ENCODE measurements at places on chromosomes 6 and 20. TPM values are rescaled to one million over a fixed set of nuclear protein-coding genes. Genes with fewer than 3 reads are reported as not detected.
A peak's percentile ranks its signal among the peaks of the same experiment; 100 is the strongest.

DNA sequence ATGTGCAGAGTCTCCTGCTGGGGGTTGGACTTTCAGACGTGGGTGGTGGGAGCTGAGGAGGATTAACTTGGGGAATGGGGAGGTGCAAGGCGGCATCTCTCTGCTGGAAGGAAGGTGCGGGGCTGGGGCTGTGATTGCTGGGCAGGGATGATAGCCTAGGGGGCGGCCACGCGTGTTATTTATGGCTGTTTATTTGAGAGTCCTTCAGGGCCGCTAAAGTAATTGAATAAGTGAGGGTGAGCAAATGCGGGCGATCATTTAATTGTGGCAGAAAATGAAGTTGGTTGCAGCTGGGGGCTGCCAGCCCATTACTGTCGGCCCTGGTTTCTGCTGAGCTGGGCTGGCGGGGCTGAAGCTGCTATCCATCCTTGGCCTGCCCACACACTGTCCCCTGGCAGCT, 7.5 kb upstream of the IP6K3 start:
- H3K4me1 ChIP-seq = peaks cover 21% of the 10 kb centered on the region
- no peak overlapping the region for H3K4me3 ChIP-seq
- H3K27me3 ChIP-seq = no peaks in the 10 kb centered on the region

- H3K27ac ChIP-seq = no peak overlapping the region
- peaks cover 7% of the 10 kb centered on the region for H3K36me3 ChIP-seq
- no peak overlapping the region for H3K4me3 ChIP-seq
- no peaks in the 10 kb centered on the region for H3K27me3 ChIP-seq
Observed at GRCh38 chr20:63517376-63518309, 2.9 kb upstream of the PPDPF start.

DNA sequence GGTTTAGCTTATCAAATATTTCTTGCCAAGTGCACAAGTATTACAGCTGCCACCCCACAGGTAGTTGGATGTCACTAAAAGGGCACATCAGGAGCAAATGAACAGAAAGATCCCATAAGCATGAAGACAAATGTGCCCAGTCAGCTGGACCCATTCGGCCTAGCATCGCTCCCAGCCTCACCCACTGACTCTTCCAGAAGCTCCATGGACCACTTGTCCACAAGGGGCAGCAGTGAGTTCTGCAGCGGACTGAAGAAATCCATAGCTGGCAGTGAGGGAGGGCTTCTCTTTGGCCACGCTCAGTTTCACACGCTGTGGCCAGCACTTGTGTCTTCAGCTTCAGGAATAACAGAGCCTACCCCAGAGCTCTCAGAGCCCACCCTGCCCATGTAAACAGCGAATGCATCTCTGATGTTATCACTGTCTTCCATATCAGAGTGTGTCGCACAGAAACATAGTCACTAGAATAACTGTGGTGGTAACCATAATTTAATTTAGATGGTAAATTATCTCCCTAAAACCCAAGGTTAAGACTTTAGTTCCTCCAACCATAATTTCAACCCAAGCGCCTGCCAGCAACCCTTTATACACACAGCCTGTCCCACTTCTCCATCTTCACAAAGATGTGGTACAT, 15.8 kb downstream of the CGA start:
- peaks cover 3% of the 10 kb centered on the region for H3K4me1 ChIP-seq
- H3K27ac ChIP-seq = no peak overlapping the region
- no peak overlapping the region for H3K4me3 ChIP-seq
- peak; percentile 63 for DNase-seq
- no peaks in the 10 kb centered on the region for H3K36me3 ChIP-seq

GRCh38 chr6:170298688-170299087, 7.8 kb upstream of the DLL1 start:
- H3K27me3 ChIP-seq = peaks cover 54% of the 10 kb centered on the region
- no peaks in the 10 kb centered on the region for H3K36me3 ChIP-seq
- peaks cover 35% of the 10 kb centered on the region for H3K4me1 ChIP-seq
- H3K27ac ChIP-seq = no peak overlapping the region

DNA sequence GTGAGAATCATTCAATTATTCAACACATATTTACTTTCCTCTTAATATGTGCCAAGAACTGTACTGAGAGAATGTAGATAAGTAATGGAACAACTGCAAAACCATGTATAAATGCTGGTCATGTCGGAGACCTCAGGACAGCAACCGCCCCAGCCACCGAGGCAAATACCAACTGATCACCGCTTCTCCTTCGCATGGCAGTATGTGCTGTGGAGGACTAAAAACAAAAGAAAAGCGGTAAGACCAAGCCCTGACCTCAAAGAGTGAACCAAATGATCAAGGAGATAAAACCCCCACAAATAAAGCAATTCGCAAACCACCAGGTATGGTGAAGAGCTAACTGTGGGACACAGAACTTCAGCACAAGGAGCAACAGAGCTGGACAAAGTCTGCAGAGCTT, 104.3 kb downstream of the TRERF1 start:
- H3K4me1 ChIP-seq = no peaks in the 10 kb centered on the region
- no peaks in the 10 kb centered on the region for H3K27me3 ChIP-seq

DNA sequence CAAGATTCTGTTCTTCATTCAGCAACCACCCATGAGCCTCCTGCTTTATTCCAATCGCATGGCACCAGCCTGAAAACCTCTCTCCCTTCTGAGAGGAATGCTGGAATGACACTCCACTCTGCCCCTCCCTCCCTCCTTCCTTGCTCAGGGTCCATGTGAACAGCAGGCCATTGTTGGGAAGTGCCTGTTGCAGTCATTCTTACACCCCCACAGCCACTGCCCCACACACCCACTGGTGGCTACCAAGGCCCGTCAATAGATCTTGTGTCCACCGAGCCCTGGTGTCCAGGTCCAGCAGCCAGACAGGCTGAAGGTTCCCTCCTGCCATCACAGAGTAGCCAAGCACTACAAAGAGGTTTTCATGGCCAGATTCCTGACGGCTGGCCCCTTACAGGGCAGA, 6.5 kb downstream of the PDRG1 start:
- H3K27me3 ChIP-seq = no peaks in the 10 kb centered on the region
- no peak overlapping the region for H3K4me3 ChIP-seq
- no peak overlapping the region for H3K27ac ChIP-seq
- H3K4me1 ChIP-seq = peaks cover 12% of the 10 kb centered on the region

DNA sequence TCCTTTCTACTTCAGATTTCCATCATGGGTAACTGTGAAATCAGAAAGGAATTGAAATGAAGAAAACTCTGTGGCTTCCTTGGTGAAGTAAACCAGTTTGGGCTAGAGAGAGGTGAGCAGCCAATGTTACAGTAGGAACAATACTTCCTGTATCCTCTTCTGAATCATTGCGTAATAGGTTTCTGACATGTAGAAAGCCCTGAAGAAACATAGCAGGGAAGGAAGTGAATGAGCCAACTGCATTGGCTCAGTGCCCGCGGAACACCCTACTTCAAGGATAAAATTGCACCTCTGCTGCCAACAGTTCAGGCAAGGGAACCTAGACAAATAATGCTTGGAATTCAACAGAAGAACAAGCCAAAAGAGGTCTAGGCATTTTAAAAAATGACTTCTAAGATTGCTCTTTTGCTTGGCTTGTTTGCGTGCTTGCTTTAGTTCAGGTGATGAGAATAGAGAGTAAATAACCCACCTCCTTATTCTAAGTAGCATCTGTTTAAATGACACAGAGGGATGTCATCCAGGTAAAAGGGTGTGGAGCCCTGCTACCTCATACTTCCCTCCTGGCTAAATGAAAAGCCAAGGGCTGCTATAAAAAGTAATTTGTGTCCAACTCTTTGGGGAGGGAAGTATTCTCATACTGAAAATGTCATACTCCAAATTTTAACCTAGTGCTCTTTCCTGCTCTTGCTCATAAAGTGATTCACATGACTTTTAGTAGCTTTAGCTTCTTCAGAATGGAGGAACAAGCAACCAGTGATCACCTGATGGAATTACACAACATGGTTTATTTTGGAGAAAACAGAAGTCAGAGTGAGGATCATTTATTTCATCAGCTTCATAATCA, 30.0 kb upstream of the AKIRIN2 start:
- no peak overlapping the region for H3K4me3 ChIP-seq
- H3K27me3 ChIP-seq = no peaks in the 10 kb centered on the region
- H3K36me3 ChIP-seq = no peaks in the 10 kb centered on the region
- peak overlapping the region; percentile 87 for H3K27ac ChIP-seq
- peak; percentile 91 for DNase-seq

Gene OR2H2
- not detected for total RNA-seq
